ENCODE measurements at places on chromosomes 2 and 18.

DNA sequence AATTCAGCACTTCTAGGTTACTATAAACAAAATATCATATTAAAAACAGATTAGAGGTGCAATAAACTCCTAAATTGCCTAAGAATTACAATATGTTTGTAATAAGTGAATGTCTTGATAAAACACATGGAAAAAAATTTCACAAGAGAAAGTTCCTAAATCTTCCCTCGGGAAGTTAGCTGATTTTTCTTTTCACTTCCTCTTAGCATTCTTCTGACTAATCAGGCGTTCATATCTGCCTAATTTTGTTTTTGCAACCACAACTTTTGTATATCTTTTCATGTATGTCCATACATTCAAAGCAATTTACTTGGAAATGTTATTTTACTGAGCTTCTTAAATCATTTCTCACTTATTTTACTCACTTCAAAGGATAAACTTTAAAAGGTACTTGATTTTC is 88.5 kb downstream of the RTTN start:
- no peak for DNase-seq

DNA sequence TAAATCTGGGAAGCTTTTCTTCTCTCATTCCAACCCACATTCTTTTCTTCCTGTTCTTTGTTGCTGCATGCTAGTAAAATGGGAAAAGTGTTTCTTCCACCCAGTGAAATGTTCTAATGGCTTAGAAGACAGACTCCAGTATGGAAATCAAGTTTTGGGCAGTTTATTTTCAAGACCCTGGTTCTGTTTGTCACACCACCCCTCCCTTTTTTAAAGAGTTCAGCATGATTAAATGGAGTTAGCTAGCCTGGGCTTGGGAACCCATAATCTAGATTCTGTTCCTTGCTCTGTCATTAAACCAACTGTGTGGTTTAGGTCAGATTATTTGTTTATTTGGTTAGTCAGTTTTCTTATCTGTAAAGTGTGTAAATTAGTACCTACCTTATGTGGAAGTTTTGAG is 151.8 kb upstream of the NT5C1B start:
- no peak for DNase-seq

- no peak for DNase-seq
Measured at GRCh38 chr2:201765799-201766198, 14.9 kb downstream of the ALS2 start.

DNA sequence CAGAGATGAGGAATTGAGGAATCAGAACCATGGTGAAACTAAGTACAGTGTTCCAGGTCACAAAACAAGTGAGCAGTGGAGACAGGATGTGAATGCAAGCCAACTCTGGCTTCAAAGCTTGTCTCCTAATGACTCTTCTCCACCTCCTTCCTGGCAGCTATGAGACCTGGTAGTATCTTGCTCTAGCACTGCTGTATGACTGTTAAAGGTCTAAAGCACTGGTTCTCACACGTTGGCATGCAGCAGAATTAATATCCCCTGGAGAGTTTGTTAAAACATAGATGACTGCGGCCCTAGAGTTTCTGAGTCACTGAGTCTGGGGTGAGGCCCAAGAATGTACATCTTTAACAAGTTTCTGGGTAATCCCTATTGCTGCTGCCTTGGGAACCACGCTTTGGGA is 63.3 kb downstream of the SUCLG1 start:
- no peak for DNase-seq

- DNase-seq, result no peak
Measured at GRCh38 chr18:53458268-53458667, 766.2 kb downstream of the MBD2 start.

- DNase-seq, result no peak
Measured at GRCh38 chr2:48504647-48505327, 25.2 kb upstream of the STON1 start.

DNA sequence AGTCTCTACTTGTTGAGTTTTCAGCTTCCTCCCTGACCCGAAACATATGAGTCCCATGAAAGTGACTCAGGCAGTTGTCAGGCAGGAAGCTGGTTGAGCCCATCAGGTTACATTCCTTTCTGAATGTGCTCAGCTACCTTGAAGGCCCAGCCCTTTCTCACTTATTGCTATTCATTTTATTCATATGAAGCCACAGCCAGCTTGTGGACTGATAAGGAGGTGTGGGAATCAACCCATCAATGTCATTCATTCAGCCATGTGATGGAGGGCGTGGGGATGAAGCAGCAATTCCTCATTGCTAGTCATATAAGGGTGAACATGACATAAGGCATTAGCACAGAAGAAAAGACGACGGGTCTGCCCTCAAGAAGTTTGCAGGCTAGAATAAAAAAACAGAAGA is 5.3 kb upstream of the VPS4B start:
- no peak for DNase-seq

- DNase-seq, result no peak
Measured at GRCh38 chr18:78679613-78680260, 299.9 kb upstream of the SALL3 start.

DNA sequence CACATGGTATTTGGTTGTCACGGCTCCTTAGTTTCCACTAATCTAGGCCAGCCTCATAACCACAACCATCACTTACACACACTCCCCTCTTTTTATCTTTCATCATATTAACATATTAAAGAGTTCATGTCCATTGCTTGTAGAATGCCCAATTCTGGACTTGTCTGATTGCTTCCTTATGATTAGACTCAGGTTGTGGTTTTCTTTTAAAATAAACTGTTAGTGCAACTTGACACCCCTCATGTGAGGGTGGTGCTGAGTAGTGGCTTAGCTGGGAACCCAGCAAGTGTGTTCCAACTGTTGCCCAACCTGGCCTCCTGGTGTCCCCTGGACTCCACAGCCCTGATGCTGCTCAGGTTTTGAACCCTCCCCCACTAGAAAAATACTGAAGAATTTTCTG is 20.1 kb upstream of the CD207 start:
- DNase-seq, result no peak

GRCh38 chr2:34985474-34985873 is 1370.1 kb upstream of the CRIM1 start:
- no peak for DNase-seq

- no peak for DNase-seq
Measured at GRCh38 chr2:76157531-76157930, 446.8 kb upstream of the GCFC2 start.

DNA sequence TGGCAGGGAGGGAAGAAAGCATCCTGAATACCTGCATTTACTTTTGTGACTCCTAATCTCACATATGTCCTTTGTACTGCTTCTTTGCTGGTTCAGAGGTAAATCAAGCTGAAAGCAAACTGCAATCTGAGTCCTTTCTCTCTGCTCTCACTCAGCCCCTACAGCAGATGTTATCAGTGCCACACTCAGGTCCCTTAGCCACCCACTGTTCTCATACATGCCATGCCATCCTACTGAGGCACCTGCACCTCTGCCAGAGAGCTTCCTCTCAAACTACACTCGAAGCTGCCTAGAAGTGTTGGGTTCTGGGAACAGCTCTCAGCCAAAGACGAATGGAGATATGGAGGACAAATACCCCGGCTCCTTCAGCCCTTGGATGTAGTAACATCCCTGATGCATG is 244.5 kb downstream of the TXNL1 start:
- DNase-seq, result no peak
